ENCODE measurements at places on chromosomes 11 and 22.

GRCh38 chr11:95790933-95791708 is 823 bp downstream of the CEP57 start:
- peak; percentile 12 for DNase-seq

- no peak for DNase-seq
Measured at GRCh38 chr22:39216143-39216490, 28.7 kb downstream of the PDGFB start.

DNA sequence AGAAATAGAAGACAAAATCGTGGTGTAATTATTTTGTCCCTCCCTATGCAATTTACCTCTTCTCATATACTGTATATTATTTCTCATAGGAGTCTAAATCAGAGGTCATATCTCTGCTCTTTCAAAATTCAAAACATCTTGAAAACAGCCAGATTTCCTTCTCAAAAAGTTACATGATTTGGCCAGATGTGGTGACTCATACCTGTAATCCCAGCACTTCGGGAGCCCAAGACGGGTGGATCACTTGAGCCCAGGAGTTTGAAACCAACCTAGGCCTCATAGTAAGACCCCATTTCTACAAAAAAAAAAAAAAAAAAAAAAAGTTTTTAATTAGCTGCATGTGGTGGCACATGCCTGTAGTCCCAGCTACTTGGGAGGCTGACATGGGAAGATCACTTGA is 29.0 kb upstream of the DNAJB7 start:
- DNase-seq: no peak

DNA sequence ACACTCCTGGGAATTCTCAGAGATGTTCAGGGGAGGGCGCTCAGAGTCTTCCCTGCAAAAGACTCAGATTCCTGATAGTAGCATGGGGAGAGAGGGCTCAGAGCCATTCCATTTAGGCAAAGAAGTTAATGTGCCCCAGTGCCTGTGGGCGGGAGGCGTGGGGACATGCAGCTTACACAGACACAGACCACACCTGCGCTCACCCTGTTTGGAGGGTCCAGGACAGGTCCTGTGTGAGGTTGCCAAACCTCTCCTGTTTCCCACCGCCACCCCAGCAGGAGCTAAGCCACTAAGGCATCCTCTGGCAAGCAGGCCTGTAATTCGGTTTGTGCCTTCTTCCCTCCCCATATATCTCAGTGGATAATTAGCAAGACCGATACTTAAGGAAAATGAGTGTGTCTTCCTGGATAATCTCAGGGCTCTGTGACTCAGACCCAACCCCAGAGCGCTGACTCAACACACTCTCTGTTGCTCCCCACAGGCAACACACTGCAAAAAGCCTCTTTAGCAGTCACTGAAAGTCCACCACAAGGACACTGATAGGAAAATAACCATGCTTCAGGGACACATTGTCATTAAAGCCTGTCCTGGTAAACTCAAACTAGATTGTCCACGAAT is 118.9 kb upstream of the LMO1 start:
- DNase-seq: no peak

DNA sequence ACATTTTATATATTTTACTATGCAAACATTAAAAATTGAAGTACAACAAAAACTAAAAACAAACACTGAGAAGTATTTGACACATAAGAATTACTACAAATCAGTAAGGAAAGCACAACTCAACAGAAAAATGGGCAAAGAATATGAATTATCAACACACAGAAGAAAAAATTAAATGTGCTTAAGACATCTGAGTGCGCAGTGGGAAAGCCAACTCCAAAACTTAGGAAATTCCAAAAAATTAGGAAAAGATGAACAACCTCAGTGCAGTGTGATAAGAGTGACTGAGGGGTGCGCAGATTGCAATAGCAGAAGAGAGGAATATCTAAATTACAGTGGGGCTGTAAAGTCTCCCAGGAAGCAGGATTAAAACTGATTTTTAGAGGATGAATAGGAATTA is 1.9 kb upstream of the TMEM41B start:
- DNase-seq: no peak

GRCh38 chr11:131109257-131109656 is 193.0 kb upstream of the SNX19 start:
- no peak for DNase-seq

GRCh38 chr22:46073683-46074504 is 76.4 kb upstream of the PPARA start:
- DNase-seq: no peak

DNA sequence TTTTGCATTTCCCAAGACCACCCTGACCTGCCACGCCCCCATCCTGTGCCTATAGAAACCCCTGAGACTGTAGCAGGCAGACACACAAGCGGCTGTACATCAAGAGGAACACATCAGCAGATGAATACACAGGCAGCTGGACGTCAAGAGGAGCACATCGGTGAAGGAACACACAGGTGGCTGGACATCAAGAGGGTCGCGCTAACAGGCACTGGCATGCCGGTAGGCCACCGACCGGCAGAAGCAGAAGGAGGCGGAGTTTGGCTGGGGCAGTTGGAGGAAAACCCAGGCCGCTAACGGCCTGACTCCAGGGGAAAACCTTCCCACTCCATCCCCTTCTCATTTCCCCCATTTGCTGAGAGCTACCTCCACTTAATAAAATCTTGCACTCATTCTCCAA is 5.4 kb upstream of the IPO7 start:
- no peak for DNase-seq

DNA sequence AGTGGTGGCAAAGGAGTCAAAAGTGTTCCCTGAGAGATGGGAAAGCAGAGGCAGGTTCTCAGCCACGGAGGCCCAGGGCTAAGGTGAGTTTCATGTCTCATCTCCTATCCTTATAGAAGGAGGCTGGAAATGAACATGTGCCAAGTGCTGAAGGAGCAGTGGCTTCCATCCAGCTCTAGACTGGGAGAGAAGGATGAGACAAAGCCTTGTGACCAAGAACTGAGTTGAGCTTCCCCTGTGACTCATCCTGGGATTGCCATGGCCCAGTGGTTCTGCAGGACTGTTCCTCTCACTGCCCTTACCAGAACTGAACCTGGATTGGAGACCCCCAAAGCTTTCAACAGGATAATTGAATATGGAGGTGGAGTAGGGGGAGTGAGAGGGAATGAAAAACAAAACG is 16.7 kb upstream of the OR9Q1 start:
- no peak for DNase-seq

GRCh38 chr11:72119198-72119597 is 6.7 kb upstream of the ANAPC15 start:
- no peak for DNase-seq

- DNase-seq: no peak
Measured at GRCh38 chr11:88188251-88188931, 13.1 kb upstream of the RAB38 start.

All from stimulated activated CD8-positive, alpha-beta memory T cell treated with anti-CD3 and anti-CD28 coated beads, Interleukin-7, amount 100 ng/mL, for 4 hours (primary cell).